ENCODE measurements at places on chromosomes 5 and 9. TPM values are rescaled to one million over a fixed set of nuclear protein-coding genes. Genes with fewer than 3 reads are reported as not detected.

Gene UBE2QL1
- total RNA-seq = 0.19 TPM

Gene ANKRD18B
- 1.9 TPM for total RNA-seq

Gene RNF183
- total RNA-seq = 0.34 TPM

Gene ALDH7A1
- total RNA-seq = 5.8 TPM

- DNase-seq = no peak
Observed at GRCh38 chr9:92439921-92440750, 15.9 kb upstream of the OMD start.

Gene SCGB3A2
- total RNA-seq = not detected

Gene GNG10
- 24.7 TPM for total RNA-seq

Gene MYMK
- total RNA-seq = not detected

Gene ST8SIA4
- total RNA-seq = 44.5 TPM

DNA sequence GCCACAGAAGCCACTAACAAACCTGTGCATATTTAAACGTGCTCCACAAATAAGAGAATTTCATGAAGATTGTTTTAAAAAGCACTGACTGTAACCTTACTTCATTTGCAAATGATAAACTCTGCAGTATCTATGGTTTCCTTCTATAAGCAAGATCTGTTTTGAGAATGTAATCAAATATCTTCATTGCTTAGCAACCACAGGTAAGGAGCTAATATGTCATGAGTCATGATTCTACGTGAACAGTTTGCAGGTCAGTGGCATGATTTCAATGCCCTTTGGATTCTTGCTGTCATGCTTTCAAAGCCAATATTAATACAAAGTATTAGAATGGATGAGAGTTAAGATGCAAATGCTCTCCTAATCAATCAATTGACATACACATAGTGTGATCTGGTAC lies 325.0 kb downstream of the EDIL3 start:
- DNase-seq = no peak

DNA sequence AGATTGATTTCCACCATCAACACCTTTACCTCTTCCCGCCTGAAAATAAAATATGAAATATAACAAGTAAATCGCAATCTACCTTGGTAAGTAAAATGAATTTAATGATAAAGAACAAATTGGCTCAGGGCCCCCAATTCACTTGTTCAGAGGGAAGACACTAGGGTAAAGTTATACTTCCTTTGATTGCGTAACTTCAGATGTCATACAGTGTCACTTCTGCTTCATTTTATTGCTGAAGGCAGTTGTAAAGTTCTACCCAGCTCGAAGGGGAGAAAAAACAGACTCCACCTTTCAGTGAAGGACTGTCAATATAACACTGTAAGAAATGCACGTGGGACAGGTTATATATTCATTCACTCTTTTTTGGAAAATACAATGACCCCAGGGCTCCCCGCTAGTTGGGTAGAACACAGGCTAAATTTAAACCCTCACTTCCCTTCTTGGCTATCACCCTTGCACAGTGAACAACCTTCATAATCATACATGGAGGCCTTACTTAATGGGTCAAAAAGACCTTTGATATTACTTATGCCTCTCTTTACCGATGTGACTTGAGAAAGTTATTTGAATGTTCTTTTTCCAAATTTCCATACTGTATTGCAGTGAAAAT lies 848.8 kb downstream of the MAT2B start:
- no peak for DNase-seq

Gene ACTBL2
- not detected for total RNA-seq
